ENCODE measurements at places on chromosomes 7 and 10.

DNA sequence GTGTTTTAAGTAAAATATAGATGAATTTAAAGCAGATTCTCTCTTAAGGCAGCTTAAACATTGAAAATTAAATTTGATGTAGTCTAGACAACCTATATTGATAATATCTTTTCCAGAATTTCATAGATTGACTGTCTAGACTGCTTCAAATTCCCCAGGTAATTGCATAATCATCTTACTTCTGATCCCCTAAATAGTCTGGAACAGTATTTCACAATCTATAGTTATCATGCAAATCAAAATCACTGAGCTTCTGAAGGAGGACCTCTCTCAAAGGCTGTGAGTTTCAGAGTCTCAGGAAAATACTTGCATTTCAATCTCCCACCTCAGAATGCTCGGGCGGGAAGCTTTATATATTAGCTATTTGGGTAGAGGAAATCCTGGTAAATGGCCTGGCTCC, 87.3 kb downstream of the SEMA3A start:
- H3K36me3 ChIP-seq: no peaks in the 10 kb centered on the region
- H3K27ac ChIP-seq: no peak overlapping the region
- no peak for DNase-seq
- no peak overlapping the region for H3K4me3 ChIP-seq

DNA sequence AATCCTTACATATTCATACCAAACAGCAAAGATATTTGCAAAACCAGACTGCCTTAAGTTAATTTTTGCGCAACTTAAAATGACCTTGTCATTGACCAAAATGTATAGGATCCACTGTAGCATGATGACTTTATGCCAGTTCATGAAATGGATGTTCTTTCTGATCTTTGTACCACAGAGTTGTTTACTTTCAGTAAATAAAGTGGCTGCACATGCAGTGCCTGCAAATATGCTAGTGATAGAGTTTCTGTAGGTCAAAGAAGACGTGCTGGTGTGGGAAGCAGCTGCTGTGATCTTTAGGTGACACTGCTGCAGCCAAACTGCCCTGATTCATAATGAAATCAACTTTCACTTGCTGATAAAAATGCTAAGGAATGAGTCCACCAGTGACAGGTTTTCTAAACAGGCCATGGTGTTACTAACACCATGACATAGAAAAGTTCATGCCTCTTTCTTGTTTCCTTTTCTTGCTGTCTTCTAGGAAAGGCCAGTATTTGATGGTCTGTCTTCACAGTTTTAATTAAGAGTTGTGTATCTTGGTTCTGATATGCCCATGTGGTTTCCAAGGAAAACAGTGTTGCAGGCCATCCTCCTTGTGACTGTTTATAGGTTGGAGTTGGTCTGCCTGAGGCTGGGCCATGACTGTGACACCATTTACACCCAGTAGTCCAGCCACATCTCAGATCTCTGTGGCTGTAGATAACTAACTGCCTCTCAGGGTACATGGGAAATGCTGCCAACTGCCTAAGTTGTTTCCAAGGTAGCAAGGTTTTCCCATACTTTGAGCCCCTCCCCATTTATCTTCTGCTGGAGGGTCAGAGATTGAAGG, 62.5 kb downstream of the INSYN2A start:
- H3K4me3 ChIP-seq: no peak overlapping the region
- H3K4me1 ChIP-seq: no peaks in the 10 kb centered on the region
- no peak for DNase-seq
- H3K27me3 ChIP-seq: no peaks in the 10 kb centered on the region
- no peaks in the 10 kb centered on the region for H3K36me3 ChIP-seq

DNA sequence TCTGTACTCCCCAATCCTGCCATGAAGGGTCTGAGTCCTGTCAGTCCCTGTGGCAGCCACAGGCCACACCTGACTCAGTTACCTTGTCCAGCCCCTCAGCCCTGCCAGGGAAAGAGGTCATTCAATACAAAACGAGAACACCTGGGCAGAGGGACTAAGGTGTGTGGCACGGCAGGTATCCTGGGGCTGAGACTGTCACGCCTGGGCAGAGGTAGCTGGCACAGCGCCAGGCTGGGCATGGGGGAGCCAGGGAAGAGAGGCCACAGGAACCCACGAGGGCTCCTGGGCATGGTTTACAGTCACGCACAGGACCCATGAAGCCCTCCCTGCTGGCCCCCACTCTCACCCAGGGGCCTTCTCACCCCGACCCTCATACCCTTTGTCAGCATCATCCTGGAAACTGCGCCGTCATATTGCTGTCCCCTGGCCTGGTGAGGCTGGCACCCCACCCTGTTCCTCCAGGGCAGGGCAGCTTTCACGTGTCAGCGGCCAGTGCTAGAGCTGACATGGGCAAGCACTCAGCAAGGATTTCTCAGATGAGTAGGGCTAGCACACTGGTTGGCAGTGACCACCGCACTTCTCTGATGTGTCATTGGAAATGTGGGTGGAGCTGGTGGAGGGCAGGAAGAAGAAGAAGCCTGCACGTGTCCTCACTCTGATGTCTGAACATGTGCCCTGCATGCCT, 42.7 kb downstream of the LRRC18 start:
- H3K4me1 ChIP-seq: no peaks in the 10 kb centered on the region
- DNase-seq: no peak
- no peak overlapping the region for H3K4me3 ChIP-seq

DNA sequence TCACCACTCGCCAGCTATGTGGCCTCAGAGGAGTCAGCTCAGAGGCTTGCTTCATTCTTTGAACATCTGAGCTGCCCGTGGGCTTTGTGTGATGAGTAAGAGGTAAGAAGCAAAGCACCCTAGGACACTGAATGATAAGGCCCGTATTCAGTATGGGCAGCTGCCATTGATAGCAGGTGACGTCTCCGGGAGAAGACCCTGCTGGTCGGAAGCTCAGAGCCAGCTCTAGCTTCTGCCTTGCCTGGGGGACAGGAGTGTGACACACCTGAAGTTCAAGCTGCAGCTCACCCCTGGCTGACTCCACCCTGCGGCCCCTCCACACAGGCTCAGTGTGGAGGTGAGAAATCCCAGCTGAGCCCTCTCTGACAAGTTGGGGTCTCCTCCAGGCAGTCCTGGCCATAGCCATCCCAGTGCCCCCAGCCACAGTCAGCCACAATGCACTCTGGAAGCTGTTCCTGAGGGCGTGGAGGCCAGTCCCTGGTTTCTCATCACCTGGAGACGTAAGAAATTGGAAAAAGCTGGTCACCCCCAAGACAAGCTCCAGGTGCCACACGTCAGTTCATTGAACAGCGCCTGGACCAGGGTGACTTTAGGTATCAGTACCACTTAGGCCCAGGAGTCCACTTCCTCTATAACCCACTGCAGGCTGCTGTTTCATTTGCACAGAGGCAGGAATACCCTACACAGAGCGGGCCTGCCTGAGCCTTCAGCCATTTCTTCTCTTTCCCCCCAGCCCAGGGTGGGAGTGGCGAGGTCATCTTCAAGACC, 164.9 kb upstream of the RHEB start:
- no peaks in the 10 kb centered on the region for H3K27me3 ChIP-seq
- H3K4me3 ChIP-seq: no peak overlapping the region
- H3K4me1 ChIP-seq: peaks cover 23% of the 10 kb centered on the region

- no peak overlapping the region for H3K27ac ChIP-seq
- H3K4me3 ChIP-seq: no peak overlapping the region
- H3K36me3 ChIP-seq: no peaks in the 10 kb centered on the region
Observed at GRCh38 chr7:90850066-90850465, 253.9 kb downstream of the CDK14 start.

DNA sequence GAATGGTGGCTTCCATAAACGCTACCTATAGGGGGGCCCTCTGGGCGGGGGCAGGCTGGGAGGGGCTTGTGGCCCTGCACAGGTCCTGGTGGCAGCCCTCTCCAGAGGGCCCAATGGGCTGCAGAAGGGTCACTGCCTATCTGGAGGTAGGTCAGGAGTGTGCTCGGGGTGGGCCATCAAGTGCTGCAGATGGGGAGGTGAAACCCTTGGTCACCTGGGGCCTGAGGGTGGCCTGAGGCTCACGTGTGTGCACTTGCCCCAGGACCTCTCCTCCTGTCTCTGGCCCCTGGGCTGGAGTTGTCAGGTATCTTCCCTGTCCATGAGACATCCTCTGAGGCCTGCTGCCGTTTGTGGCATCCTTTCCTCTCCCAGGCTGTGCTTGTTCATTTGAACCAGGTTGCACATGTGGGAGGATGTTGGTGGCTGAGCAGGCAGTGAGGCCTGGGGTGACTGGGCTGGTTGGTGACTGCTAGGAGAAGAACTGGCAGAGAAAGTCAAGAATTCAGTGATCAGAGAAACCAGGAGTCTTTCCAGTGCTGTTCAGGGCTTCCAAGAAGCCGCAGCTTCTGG, 21.1 kb upstream of the SH2D4B start:
- no peak overlapping the region for H3K27ac ChIP-seq
- peaks cover 6% of the 10 kb centered on the region for H3K4me1 ChIP-seq
- no peak for DNase-seq
- no peak overlapping the region for H3K4me3 ChIP-seq
- H3K36me3 ChIP-seq: no peaks in the 10 kb centered on the region
- H3K27me3 ChIP-seq: no peaks in the 10 kb centered on the region

DNA sequence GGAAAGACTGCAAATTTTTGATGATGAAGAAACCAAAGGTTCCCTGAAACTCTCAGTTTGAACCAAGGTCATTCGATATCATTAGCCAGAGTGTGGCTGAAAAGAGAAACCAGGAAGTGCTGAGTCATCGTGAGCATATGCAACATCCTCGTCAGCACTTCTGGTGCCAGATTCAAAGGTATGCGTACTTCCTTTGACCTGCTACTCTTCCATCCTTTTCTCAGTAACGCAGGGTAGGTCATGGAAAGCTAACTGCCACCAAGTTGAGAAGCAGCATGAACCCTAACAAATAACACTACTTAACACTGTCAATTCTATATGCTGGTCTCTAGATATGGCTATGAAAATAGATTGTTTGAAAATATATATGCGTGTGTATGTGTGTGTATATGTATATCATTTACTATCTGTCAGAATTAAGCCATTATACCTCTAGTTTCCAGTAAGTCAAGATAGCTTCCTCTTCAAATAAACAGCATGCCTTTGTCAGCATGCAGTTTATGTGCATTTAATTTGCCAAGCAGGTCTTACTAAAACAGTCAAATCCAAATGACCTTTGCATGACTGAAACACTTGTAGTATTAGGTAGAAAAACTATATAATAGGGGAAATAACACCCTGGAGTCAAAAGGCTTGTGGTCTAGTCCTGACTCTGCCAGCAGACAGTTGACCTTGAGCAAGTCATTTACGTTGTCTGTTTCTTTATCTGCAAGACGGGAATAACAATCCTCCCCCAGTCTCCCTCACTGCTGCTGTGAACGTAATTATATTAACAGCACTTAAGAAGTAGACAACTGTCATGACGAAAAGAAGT, 26.4 kb downstream of the CDK6 start:
- no peaks in the 10 kb centered on the region for H3K27me3 ChIP-seq
- H3K4me3 ChIP-seq: no peak overlapping the region
- DNase-seq: peak; percentile 82
- no peaks in the 10 kb centered on the region for H3K36me3 ChIP-seq
- H3K4me1 ChIP-seq: peaks cover 45% of the 10 kb centered on the region

GRCh38 chr10:97186911-97187310, 1.2 kb upstream of the SLIT1 start:
- H3K36me3 ChIP-seq: no peaks in the 10 kb centered on the region
- peaks cover 6% of the 10 kb centered on the region for H3K4me1 ChIP-seq
- no peak overlapping the region for H3K27ac ChIP-seq
- peaks cover 19% of the 10 kb centered on the region for H3K27me3 ChIP-seq
- H3K4me3 ChIP-seq: no peak overlapping the region
- DNase-seq: no peak

DNA sequence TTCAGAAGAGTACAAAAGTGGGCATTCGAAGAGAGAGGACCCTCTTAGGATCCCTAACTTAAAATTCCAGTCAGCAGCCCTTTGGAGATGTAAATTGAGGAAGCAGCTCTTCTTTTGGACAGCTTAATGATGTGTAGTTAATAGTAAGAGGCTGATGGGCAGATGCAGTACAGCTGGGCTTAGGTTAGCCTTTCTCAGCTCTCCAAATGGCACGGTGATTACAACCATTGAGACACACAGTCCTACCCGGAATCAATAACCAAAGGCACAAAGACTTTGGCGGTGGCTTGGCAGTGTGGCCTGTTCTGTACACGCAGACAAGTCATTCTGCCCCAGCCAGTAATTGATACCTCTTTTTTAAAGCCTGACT, 26.8 kb downstream of the GAD2 start:
- H3K4me1 ChIP-seq: no peaks in the 10 kb centered on the region
- no peaks in the 10 kb centered on the region for H3K27me3 ChIP-seq
- H3K27ac ChIP-seq: no peak overlapping the region

GRCh38 chr7:2803755-2804154, 40.4 kb downstream of the GNA12 start:
- no peaks in the 10 kb centered on the region for H3K27me3 ChIP-seq
- DNase-seq: no peak
- peaks cover 66% of the 10 kb centered on the region for H3K4me1 ChIP-seq
- no peak overlapping the region for H3K27ac ChIP-seq
